ENCODE measurements at places on chromosomes 3 and 15. TPM values are rescaled to one million over a fixed set of nuclear protein-coding genes. Genes with fewer than 3 reads are reported as not detected.

DNA sequence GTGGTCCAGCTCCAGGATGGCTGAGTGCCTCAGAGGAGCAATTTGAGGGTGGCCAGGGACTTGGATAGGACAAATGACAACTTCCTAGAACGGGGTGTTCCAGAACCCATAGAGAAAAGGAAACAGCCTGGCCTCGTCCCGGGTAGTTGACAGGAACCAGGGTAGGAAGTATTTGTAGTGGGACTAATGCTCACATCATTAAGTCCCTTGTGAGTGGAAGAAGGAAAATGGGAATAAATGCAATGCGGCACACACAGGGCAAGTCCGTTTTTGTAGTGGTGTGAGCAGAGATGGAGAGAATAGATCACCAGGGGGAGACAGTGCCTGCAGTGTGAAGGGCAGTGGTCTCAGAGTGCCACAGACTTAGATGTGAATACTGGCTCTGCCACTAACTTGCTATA, 19.6 kb downstream of the TIMP4 start:
- no peak for DNase-seq

DNA sequence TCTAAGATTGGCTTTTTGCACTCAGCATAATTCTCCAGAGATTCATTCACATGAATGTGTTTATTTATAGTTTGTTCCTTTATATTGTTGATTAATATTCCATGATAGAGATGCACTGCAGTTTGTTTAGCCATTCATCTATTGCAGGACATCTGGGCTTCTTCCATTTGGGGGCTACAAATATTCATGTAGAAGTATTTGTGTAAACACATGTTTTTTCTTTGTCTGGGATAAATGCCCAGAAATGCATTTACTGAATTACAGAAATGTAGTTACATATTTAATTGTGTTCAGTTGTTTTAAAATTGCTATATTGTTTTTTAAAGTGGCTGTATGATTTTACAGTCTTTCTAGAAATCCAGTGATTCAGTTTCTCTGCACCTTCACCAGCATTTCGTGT, 635.0 kb downstream of the ZIC1 start:
- DNase-seq = no peak

DNA sequence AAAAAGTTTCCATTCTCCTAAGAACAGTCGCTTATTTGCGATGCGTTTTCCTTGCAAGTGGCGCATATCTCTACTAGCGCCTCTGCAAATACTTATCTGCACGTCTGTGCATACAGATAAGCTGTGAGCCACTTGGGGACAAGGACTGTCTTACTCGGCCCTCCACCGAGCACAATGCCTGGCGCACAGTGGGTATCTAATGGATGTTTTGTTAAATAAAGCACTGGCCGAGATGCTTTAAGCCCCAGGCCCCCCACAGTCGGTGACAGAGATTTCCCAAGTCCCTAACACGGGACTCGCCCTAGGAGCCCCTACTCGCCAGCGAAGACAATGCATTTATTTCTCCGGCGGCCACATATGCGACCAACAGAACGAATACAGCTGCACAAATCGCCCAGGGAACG, 503 bp downstream of the HLTF start:
- DNase-seq = no peak

Gene CSPG5
- total RNA-seq = 0.17 TPM

DNA sequence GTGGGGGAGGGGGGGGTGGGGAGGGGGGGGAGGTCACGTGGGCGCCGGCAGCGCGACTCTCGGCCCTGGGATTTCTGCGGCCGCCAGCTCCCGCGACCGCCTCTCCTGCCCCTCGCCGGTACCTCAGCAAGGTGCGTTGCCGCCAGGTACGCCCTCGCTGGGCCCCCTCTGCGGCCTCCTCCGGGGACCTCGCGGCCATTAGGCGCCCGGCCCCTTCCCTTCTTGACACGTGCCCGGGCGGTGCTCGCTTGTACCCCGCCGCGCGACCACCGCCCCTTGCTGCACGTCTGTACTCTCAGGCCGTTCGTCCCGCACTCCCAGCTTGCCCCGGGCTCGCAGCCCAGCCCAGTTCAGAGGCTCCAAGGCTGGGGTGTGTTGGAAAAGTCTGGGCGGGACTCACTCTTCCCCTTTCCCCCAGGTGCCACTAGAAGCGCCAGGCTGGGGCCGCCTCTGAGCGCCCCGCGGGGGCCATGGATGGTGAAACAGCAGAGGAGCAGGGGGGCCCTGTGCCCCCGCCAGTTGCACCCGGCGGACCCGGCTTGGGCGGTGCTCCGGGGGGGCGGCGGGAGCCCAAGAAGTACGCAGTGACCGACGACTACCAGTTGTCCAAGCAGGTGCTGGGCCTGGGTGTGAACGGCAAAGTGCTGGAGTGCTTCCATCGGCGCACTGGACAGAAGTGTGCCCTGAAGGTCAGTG, at the start of gene MAPKAPK3:
Gene MAPKAPK3 (plus strand): TSS at position 56 of the 696 bp plus-strand sequence. CDS start 415 bp downstream, at position 471.
- DNase-seq = no peak

- no peak for DNase-seq
These were observed 130.2 kb upstream of the UMPS start for GRCh38 chr3:124599779-124600693.

DNA sequence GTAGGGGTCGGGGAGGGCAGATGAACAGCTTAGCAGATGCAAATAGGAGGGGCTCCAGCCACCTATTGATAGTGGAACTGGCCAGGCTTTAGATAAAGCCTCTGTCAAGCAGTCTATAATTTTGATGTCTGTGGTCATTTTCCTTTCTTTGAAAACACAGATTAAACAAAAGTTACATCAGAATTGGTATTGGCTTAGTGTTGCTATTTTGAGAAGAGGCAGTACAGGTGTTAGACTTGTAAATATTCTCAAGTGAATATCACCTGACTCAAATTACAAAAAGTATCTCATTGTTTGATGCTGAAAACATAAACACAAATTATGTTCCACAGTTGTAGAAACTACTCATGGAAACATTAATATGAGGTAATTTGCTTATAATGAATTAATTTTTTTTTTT, 18.1 kb downstream of the GHRL start:
- DNase-seq = no peak

Gene LRRC31
- not detected for total RNA-seq

DNA sequence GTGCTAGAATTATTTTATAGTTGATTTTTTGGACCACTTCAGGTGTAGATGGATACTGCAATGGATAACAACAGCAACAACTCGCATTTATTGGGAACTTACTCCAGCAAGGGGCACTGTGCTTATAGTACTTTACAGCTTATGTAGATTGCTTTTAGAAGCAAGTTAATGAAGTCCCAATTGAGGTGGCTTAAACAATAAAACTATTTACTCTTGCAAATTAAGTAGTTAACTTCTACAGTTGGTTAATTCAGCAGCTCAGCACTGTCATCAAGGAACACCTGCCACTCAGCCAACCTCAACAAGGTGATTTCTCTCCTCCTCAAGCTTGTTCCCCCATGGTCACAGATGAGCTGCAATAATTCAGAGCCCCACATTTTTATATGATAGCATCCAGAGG, 124.1 kb downstream of the RASA2 start:
- no peak for DNase-seq

GRCh38 chr15:73851689-73852088, 21.7 kb upstream of the TBC1D21 start:
- DNase-seq = peak; percentile 52

- DNase-seq = no peak
These were observed 95.8 kb upstream of the TNFAIP8L3 start for GRCh38 chr15:51190424-51191068.

Gene TCAIM
- 33.0 TPM for total RNA-seq

GRCh38 chr3:106823701-106824100, 553.5 kb upstream of the CCDC54 start:
- no peak for DNase-seq

GRCh38 chr3:104519468-104520227, 847.1 kb upstream of the ALCAM start:
- DNase-seq = no peak

Gene TICRR
- 5.2 TPM for total RNA-seq

DNA sequence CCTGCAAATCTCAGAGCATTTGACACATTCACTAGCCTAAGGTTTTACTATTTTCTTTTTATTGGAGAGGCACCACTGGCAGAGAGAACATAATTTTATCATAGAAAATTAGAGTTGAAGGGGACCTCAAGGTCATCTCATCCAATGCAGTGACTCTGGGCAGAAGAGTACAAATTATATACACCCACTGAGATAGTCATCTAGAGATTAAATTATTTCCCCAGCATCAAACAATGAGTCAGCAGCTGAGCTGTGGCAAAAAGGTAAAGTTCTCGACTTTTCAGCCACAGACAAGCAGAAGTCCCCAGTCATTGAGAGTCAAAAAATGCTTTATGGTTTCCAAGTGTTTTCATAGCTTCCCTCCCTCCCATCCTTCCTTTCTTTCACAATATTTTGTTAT, 39.3 kb upstream of the SEMA6D start:
- DNase-seq = no peak

GRCh38 chr15:61994216-61994615, 66.0 kb downstream of the VPS13C start:
- DNase-seq = no peak

GRCh38 chr3:54905920-54906319, 21.9 kb downstream of the LRTM1 start:
- no peak for DNase-seq
